ENCODE measurements at places on chromosomes 11 and 22.
A peak's percentile ranks its signal among the peaks of the same experiment; 100 is the strongest.

- no peak for DNase-seq
These were observed 33.1 kb upstream of the MRGPRX1 start for GRCh38 chr11:18972336-18972735.

- DNase-seq = peak; percentile 31
These were observed 1.3 kb downstream of the C11orf21 start for GRCh38 chr11:2300290-2300935.

- DNase-seq = no peak
These were observed 82.4 kb downstream of the EXT2 start for GRCh38 chr11:44177905-44178304.

GRCh38 chr11:3667149-3668035, 3.8 kb downstream of the CHRNA10 start:
- DNase-seq = no peak

GRCh38 chr11:86073948-86074347, 5.1 kb upstream of the PICALM start:
- no peak for DNase-seq

DNA sequence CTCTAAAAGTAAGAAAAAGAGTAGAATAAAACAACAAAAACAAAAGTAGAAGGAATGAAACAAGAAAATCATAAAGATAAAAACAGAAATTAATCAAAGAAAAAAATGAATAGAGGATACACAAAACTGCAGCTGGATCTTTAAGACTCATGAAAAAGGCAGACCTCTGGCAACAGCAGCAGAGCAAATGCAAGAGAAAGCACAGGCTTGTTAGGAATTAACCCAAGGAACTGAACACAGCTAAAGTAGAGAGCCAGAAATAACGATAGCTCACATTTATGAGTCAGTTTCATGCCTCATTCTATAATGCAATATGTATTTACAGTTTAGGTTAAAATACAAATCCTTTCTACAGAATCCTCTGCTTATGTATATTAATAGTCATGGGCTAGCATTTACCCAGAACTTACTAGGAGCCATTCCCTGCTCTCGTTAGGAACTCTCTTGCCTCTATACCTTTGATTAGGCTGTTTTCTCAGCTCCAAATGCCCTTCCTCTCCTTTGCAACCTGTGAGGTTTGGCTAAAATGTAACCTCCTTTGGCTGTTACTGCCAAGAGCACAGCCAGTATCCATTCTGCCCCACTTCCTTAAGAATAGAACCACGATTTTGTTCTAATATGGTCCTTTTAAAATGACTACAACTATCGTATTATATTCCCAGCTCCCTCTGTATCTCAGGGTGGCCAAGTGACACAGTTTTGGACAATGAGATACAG, 38.3 kb upstream of the NFAM1 start:
- no peak for DNase-seq
